Cardiac atrium fibroblast (primary cell): ENCODE measurements at places on chromosomes 3 and 15. TPM values are rescaled to one million over a fixed set of nuclear protein-coding genes. Genes with fewer than 3 reads are reported as not detected.

The CCR8 gene
- total RNA-seq = not detected in 2 replicates

The GATA2 gene
- 7.3 and 8.1 TPM in 2 replicates for total RNA-seq

The LRRC49 gene
- 4.9 and 5.8 TPM in 2 replicates for total RNA-seq

The GREM1 gene
- under 0.01 and 0.32 TPM in 2 replicates for total RNA-seq

The BMF gene
- 0.36 and 0.49 TPM in 2 replicates for total RNA-seq

The CTSH gene
- total RNA-seq = 0.49 and 12.6 TPM in 2 replicates

The MB21D2 gene
- 7.2 and 7.3 TPM in 2 replicates for total RNA-seq

The A4GNT gene
- total RNA-seq = not detected in 2 replicates

The CISH gene
- 0.32 and 2.2 TPM in 2 replicates for total RNA-seq

The TNNC1 gene
- not detected in 2 replicates for total RNA-seq

The HHLA2 gene
- not detected in 2 replicates for total RNA-seq

The TRAIP gene
- 6.5 and 7.8 TPM in 2 replicates for total RNA-seq

The EPHB1 gene
- 0.16 TPM in 1 of 2 replicates, not detected in the other for total RNA-seq

The RLBP1 gene
- total RNA-seq = not detected in 2 replicates

The MYO5C gene
- 0.81 TPM in 1 of 2 replicates, not detected in the other for total RNA-seq

The ITIH4 gene
- 0.49 and 4.5 TPM in 2 replicates for total RNA-seq

The GNL3 gene
- 76.4 and 77.9 TPM in 2 replicates for total RNA-seq

The CHRNA5 gene
- total RNA-seq = 0.49 TPM in 1 of 2 replicates, not detected in the other

The FAM43A gene
- 52.8 and 68.4 TPM in 2 replicates for total RNA-seq

The TF gene
- total RNA-seq = under 0.01 TPM in 2 replicates

The AGTR1 gene
- total RNA-seq = 2.9 and 3.1 TPM in 2 replicates

The FLNB gene
- total RNA-seq = 56.9 and 74.2 TPM in 2 replicates

The KCNMB2 gene
- under 0.01 TPM in 1 of 2 replicates, not detected in the other for total RNA-seq

The GOLGA6L9 gene
- total RNA-seq = 0.16 and 1.3 TPM in 2 replicates

The SLC15A2 gene
- 0.18 and 0.32 TPM in 2 replicates for total RNA-seq

The ARGFX gene
- not detected in 2 replicates for total RNA-seq

The CYB561D2 gene
- total RNA-seq = 23.1 and 44.6 TPM in 2 replicates

The CFAP91 gene
- not detected in 2 replicates for total RNA-seq

The CHST13 gene
- total RNA-seq = not detected in 2 replicates

The IFRD2 gene
- total RNA-seq = 47.1 and 55.2 TPM in 2 replicates

The TMEM207 gene
- not detected in 2 replicates for total RNA-seq

The TTC23 gene
- 7.0 and 8.9 TPM in 2 replicates for total RNA-seq

The FANCD2OS gene
- total RNA-seq = not detected in 2 replicates

The LRRIQ4 gene
- total RNA-seq = not detected in 2 replicates

The CLDN11 gene
- 163 and 225 TPM in 2 replicates for total RNA-seq

The PAQR9 gene
- not detected in 2 replicates for total RNA-seq

The OSTN gene
- total RNA-seq = not detected in 2 replicates
